ENCODE measurements at places on chromosomes 16 and 17.

DNA sequence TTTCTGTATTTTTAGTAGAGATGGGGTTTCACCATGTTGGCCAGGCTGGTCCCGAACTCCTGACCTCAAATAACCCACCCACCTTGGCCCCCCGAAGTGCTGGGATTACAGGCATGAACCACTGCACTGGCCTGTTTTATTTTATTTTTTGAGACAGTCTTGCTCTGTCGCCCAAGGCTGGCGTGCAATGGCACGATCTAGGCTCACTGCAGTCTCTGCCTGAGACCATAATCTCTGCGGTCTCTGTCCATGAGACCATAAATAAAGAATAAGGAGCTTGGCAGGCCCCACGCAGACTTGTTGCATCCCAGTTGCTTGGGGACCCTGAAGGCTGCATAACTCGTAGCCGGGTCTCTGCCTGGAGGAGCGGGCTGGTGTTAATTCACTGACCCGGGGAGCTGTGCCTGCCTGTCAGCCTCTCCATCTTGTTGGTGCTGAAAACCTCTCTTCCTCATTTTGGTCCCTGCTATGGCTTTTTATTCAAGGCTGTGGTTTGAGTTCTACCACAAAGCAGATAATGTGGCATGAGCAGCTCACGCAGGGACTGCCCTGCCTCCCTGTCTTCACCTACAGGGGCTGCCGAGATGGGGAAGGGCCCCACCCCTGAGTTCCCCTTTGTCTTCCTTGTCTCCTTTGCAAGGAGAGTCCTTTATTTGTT, 82.1 kb downstream of the MSI2 start:
- peaks cover 57% of the 10 kb centered on the region for H3K4me1 ChIP-seq
- H3K36me3 ChIP-seq, result no peaks in the 10 kb centered on the region
- H3K4me3 ChIP-seq, result no peak overlapping the region
- H3K27me3 ChIP-seq, result no peaks in the 10 kb centered on the region
- peak; percentile 8 for DNase-seq

DNA sequence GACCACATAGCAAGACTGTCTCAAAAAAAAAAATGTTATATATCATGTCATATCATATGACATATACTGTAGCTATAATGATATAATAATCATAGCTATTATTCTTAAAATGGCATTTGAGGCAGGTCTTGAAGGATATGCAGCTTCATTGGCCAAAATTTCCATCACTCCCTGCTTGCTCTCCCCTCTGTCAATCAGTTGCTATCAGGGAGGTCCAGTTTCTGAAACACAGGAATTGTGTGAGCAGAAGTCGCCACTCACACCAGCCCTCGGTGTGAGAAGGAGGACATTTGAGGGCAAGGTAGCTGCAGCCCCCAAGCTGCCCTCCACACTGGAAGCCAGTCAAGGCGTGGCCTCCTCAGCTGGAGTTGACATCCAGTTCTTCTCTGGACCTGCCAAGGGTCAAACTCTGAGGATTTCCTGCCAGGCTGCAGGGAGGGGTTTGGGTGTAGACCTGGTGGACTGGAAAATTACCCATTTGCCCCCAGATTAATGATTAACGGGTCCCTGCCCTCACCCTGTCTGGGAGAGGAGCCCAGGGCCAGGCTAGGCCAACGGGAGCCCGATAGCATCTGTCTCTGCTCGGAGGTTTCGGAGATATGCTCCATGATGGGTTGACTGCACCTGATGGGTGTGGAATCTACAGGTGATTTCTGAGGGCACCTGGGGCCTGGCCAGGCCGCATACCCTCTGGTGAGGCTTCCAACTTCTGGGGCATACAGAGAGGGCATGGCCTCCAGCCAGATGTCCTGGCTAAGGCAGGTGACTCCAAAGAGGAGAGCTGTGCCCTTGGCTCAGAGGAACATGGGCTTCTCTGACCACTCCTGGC, 18.8 kb downstream of the WNT9B start:
- H3K4me1 ChIP-seq, result no peaks in the 10 kb centered on the region
- peaks cover 14% of the 10 kb centered on the region for H3K27me3 ChIP-seq
- no peaks in the 10 kb centered on the region for H3K36me3 ChIP-seq
- no peak overlapping the region for H3K27ac ChIP-seq
- H3K4me3 ChIP-seq, result no peak overlapping the region

DNA sequence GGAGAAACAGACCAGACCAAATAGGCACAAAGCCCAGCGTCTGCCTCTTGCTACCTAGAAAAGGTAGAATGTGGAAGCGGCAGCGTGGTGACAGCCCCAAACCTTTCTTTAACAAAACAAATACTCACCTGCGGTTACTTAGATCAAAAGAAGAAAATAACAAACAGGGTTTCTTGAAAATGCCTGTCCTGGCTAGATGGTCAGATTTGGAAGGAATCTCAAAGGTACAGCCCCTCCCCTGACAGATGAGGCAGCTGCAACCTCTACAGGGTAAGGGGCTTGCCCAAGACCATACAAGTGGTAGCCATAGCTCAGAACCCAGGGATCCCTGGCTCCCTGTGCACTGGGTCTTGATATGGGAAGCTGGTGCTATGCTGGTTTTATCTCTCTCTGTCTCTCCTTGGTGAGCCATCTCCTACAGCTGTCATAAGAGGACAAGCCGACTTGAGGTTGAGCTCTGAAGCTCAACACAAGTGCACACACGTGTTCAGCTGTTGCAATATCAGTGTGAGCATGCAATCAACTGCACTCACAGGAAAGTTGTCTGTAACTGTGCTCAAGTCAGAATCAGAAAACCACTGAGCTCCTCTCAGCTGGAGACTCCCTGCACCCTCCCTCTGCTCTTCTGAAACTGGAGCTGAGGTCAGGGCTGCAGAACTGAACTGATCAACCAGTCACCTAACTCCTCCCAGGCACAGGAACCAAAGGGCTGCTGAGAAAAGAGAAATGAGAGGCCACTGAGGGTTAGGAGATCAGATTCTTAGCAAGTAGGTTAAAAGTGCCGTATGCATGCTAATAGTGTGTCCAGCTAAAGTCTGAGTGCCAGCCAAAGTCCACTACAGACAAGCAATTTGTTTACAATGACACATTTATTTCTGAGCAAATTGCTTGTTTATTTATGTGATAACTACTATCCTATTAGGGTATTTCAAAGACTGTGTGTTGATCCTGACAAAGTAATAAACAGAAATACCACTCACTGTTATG, 6.1 kb upstream of the RNF157 start:
- H3K27me3 ChIP-seq, result no peaks in the 10 kb centered on the region
- H3K27ac ChIP-seq, result peak overlapping the region; percentile 89
- DNase-seq, result peak; percentile 83
- peak overlapping the region; percentile 81 for H3K4me3 ChIP-seq
- peaks cover 84% of the 10 kb centered on the region for H3K4me1 ChIP-seq
- H3K36me3 ChIP-seq, result no peaks in the 10 kb centered on the region

- no peaks in the 10 kb centered on the region for H3K36me3 ChIP-seq
- peaks cover under 1% of the 10 kb centered on the region for H3K4me1 ChIP-seq
- peaks cover 30% of the 10 kb centered on the region for H3K27me3 ChIP-seq
- H3K27ac ChIP-seq, result no peak overlapping the region
Observed at GRCh38 chr16:19415461-19415860, 2.2 kb upstream of the TMC5 start.

GRCh38 chr16:72858665-72859493, 189.0 kb downstream of the ZFHX3 start:
- H3K4me3 ChIP-seq, result no peak overlapping the region
- no peaks in the 10 kb centered on the region for H3K36me3 ChIP-seq
- H3K27me3 ChIP-seq, result no peaks in the 10 kb centered on the region
- H3K4me1 ChIP-seq, result no peaks in the 10 kb centered on the region

- no peaks in the 10 kb centered on the region for H3K36me3 ChIP-seq
- no peak overlapping the region for H3K27ac ChIP-seq
Observed at GRCh38 chr17:75638893-75639292, 5.7 kb downstream of the SMIM5 start.

DNA sequence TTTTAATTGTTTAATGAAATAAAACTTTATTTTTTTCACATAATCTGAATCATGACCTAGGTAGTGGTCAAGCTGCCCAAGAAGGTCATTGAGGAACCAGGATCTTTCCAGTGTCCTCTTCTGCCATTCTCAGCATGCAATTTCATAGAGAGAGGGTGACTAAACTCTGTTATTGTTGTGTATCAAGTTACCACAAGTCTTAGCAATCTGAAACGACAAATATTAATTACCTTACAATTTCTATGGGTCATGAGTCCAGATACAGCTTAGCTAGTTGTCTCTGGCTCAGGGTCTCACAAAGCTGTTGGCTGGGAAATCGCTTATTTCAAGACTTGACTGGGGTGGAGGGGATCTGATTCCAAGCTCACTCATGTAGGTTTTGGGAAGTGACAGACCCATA, 37.6 kb downstream of the FTO start:
- peaks cover 44% of the 10 kb centered on the region for H3K4me1 ChIP-seq
- DNase-seq, result no peak
- no peaks in the 10 kb centered on the region for H3K36me3 ChIP-seq

DNA sequence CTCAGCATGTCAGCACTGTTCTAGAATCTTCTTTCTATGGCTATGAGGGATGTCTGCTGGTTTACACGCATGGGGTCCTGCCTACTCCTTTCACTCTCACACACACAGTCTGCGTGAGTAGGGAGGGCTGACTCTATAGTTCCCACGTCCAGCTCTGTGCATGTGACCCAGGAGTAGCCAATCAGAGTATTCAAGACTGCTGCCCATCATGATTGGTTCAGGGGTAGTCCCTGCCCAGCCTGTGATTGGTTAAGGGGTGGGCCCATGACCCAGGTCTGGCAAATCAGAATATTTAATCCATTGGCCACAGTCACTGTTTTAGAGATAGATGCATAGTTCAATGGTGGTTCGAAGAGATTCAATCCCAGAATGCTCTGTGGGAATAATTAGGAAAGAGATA, 151.3 kb upstream of the IRX3 start:
- H3K4me1 ChIP-seq, result no peaks in the 10 kb centered on the region
- no peak for DNase-seq
- H3K27me3 ChIP-seq, result peaks cover 14% of the 10 kb centered on the region
- no peak overlapping the region for H3K27ac ChIP-seq

DNA sequence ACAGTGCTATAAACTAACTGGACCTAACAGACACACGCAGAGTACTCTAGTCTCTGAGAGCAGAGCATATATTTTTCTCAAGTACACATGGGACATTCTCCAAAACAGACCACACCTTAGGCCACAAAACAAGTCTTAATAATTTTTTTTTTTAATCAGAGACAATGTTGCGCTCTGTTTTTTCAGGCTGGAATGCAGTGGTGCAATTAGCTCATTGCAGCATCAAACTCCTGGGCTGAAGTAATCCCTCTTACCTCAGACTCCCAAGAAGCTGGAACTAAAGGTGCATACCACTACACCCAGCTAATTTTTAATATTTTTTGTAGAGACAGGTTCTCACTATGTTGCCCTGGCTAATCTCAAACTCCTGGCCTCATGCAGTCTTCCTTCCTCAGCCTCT, 37.7 kb downstream of the ULK2 start:
- peaks cover 17% of the 10 kb centered on the region for H3K36me3 ChIP-seq
- no peak overlapping the region for H3K4me3 ChIP-seq

DNA sequence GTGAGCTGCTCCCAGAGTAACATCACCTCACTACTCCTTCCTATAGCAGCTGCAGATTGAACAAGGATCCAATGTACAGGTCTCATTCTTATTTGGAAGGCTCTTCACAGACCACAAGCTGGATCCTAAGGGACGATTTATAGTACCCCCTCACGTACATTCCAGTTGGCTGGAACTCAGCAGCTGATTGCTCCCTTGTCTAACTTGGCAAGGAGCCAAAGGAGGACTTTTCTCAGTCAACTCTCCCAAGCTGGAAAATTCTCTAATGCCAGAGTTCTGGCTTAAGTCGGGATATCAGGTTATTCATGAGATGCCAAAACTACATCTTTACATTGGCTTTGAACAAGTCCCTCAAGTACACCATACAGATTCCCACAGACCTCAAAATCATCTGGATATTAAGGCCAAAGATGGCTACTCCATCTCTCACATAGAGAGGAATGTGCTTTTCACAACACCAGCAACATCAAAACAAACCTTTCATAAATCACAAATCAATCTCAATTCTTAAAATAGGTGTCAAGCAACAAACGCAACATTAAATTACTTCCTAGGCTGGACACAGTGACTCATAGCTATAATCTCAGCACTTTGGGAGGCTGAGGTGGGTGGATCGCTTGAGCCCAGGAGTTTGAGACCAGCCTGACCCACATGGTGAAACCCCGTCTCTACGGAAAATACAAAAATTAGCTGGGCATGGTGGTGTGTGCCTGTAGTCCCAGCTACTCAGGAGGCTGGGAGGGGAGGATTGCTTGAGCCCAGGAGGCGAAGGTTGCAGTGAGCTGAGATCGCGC, 39.3 kb downstream of the SMG6 start:
- H3K27me3 ChIP-seq, result no peaks in the 10 kb centered on the region
- peaks cover 7% of the 10 kb centered on the region for H3K36me3 ChIP-seq
- DNase-seq, result no peak
- H3K27ac ChIP-seq, result peak overlapping the region; percentile 96

DNA sequence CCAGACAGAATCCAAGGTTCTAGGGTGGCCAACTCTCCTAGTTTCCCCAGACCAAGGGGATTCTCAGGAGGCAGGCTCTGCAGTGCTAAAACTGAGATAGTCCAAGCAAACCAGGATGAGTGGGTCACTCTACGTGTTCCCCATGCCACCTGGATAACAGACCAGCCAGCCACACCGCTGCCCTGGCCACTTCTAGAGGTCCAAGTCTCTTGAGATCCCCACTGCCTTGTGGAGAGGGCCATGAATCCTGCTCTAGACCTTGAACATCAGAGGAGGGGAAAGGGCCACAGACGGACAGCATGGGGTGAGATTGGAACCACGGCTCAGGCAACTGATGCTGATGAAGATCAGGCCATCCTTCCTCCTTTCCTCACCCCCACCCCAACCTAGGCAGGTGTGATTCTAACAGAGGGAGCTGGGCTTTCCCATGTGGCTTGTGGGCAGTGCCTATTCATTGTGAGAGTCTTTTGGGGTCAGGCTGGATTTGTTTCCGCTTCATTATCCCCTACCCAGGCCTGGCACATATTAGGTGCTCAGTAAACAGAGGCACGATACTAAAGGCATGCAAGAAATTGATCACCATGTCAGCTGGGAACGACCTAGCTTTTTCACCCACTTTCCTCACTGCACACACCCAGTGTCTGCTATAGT, 16.8 kb upstream of the TVP23A start:
- no peaks in the 10 kb centered on the region for H3K36me3 ChIP-seq
- no peak overlapping the region for H3K27ac ChIP-seq
- peaks cover 23% of the 10 kb centered on the region for H3K27me3 ChIP-seq
- peaks cover 16% of the 10 kb centered on the region for H3K4me1 ChIP-seq
- peak; percentile 59 for DNase-seq

DNA sequence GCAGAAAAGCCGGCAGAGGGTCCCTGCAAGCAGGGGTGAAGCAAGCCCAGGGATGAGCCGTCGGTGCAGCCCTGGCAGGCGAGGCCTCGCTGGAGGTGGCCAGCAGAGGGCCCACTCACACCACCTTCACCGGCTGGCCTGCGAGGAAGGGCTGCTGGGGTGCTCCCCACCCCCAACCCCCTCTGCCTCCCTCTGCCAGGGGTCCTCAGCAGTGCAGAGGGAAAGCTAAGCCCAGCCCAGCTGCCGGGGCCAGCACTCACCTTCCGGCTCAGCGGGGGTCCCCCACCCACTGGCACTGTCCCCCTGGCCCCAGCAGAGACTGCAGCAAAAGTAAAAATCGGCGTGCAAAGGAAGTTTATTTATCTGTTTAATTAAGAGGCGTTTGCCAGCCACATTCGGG, 113.4 kb downstream of the ENGASE start:
- H3K4me1 ChIP-seq, result no peaks in the 10 kb centered on the region
- H3K27ac ChIP-seq, result no peak overlapping the region
- peaks cover 46% of the 10 kb centered on the region for H3K27me3 ChIP-seq
- no peaks in the 10 kb centered on the region for H3K36me3 ChIP-seq
- no peak overlapping the region for H3K4me3 ChIP-seq

GRCh38 chr17:27106347-27106981, 187.4 kb upstream of the WSB1 start:
- H3K27ac ChIP-seq, result no peak overlapping the region
- peaks cover 3% of the 10 kb centered on the region for H3K27me3 ChIP-seq
- no peaks in the 10 kb centered on the region for H3K4me1 ChIP-seq
- H3K4me3 ChIP-seq, result no peak overlapping the region
